SK-N-SH (cell line): ENCODE measurements at places on chromosomes 16 and 17. TPM values are rescaled to one million over a fixed set of nuclear protein-coding genes. Genes with fewer than 3 reads are reported as not detected.

Gene ALDH3A1
- 0.52 and 0.79 TPM in 2 replicates for polyA plus RNA-seq

Gene KRTAP2-3
- 0.36 and 0.39 TPM in 2 replicates for polyA plus RNA-seq

Gene ZFHX3
- polyA plus RNA-seq = 1.9 and 2.0 TPM in 2 replicates

Gene NACA2
- polyA plus RNA-seq = not detected in 2 replicates

Gene GPR139
- not detected in 2 replicates for polyA plus RNA-seq

Gene SDF2
- 108 and 114 TPM in 2 replicates for polyA plus RNA-seq

Gene RBFOX1
- not detected in 2 replicates for polyA plus RNA-seq

Gene GRAPL
- not detected in 2 replicates for polyA plus RNA-seq

Gene CD7
- 0.07 TPM in 1 of 2 replicates, not detected in the other for polyA plus RNA-seq

Gene SYT17
- polyA plus RNA-seq = 0.21 and 0.39 TPM in 2 replicates
